ENCODE measurements at places on chromosomes 5 and 9.

DNA sequence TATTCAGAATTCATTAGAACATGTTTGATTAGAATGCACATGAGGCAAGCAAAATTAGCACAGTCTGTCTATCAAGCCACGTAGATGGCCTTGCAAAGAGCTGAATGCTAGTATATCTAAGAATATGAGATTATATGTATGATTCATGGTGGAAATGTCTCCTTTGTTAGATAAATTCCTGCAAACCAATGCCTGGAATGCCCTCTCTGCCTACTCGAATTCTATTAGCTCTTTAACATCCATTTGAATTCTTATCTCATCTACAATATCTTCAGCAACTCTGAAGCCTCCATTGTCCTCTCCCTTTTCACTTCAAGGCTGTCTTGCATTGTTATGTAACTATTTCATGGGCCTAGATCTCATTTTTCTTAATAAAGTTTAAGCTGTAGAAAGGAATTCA, 205.5 kb downstream of the TMC1 start:
- no peak for DNase-seq

DNA sequence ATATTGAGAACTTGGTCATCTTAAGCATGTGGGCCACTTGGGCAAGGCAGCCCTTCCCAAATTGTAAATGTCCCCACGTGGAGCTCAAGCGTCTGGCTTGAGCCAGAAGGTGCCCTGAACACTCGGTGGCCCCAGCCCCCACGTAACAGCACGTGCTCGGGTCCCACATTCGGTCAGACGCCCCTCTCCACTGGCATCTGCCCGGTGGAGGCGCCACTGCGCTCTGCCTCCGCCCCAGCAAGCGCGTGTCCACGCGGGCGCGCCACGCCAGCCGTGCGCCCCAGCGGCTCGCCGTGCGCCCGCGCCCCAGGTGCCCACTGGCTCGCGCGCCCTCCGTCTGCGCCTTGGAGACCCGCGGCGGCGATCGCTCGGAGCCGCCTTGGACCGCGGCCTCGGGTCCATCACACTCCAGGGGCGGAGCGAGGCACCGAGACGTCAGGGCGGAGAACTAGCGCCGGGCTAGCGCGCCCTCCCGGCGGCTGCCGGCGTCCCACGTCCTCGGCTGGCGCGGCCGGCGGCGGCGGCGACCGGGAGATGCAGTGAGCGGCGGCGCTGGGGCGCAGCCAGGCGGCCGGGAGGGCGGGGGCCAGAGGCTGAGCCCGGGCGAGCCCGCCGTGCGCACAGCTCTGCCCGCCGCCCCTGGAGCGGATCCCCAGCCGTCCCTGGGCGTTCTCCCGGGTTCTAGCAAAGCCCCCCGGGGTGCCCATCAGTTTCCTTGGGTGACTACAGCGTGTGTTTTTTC, at the start of gene PALM2AKAP2:
PALM2AKAP2 (plus strand) TSS at position 488 of the 742 bp plus-strand sequence. CDS start 291 bp downstream, outside the sequence.
- DNase-seq = no peak

- no peak for DNase-seq
Observed at GRCh38 chr5:51960617-51961121, 577.4 kb downstream of the ISL1 start.

GRCh38 chr9:114259798-114260523, 62.9 kb upstream of the ORM1 start:
- DNase-seq = no peak

DNA sequence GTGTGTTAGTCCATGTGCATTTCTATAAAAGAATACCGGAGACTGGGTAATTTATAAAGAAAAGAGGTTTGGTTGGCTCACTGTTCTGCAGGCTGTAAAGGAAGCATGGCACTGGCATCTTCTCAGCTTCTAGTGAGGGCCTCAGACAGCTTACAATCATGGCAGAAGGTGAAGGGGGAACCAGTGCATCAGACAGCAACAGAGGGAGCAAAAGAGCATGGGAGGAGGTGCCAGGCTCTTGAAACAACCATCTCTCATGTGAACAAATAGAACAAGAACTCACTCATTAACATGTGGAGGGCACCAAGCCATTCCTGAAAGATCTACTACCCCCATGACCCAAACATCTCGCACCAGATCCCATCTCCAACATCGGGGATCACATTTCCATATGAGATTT, 89.2 kb upstream of the IL33 start:
- no peak for DNase-seq

- no peak for DNase-seq
Observed at GRCh38 chr5:78243639-78244038, 50.9 kb downstream of the AP3B1 start.

DNA sequence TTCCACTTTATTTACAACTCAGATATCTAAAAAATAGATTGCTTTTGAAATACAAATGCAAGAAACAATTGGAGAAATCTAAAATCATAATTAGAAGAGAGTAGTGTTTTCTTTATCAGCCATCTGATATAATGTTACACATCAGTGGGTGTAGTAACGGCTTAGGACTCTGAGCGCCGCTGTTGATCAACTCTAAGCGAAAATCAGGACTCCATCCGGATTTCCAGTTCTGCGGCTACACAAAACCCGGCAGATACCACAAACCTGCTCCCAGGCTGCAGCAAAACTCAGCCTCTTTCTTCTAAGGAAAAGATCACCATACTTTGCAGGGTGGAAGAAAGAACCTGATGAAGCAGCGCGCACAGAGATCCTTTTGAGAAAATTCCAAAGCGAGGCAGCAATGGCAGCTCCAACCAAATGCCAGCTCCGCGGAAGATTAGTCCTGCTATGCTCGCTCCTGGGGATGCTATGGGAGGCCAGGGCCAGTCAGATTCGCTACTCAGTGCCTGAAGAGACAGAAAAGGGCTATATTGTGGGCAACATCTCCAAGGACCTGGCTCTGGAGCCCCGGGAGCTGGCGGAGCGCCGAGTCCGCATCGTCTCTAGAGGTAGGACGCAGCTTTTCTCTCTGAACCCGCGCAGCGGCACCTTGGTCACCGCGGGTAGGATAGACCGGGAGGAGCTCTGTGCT, at the start of gene PCDHGA9:
PCDHGA9 (plus strand) TSS at position 226 of the 691 bp plus-strand sequence; CDS start at position 401, 175 bp downstream.
- no peak for DNase-seq

GRCh38 chr5:158884827-158885518, 214.7 kb downstream of the EBF1 start:
- DNase-seq = no peak

GRCh38 chr5:150161242-150162141, 5.1 kb upstream of the CDX1 start:
- peak; percentile 95 for DNase-seq

DNA sequence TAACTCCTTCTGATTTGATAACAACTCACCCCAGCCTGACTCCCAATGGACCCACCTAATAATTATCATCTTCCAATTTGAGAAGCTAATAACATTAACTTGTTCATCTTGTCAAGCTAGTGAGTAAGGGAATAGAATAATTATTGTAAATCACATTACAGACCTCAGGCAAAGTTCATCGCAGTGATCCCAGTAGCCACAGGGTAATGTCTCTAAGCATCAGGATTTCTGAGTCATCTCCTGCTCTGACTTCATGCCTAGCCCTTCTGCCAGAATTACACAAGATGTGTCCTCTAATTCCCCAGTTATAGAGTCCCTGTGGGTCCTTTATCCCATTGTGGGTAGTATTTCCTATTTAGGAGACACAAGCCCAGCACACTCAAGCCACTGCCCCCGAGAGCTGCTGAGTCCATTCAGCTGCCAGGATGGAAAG, 365.7 kb downstream of the DEPDC1B start:
- DNase-seq = no peak

- no peak for DNase-seq
Observed at GRCh38 chr5:100818340-100818739, 84.7 kb downstream of the ST8SIA4 start.

GRCh38 chr9:113154471-113154870, 3.7 kb downstream of the SLC31A2 start:
- DNase-seq = no peak

DNA sequence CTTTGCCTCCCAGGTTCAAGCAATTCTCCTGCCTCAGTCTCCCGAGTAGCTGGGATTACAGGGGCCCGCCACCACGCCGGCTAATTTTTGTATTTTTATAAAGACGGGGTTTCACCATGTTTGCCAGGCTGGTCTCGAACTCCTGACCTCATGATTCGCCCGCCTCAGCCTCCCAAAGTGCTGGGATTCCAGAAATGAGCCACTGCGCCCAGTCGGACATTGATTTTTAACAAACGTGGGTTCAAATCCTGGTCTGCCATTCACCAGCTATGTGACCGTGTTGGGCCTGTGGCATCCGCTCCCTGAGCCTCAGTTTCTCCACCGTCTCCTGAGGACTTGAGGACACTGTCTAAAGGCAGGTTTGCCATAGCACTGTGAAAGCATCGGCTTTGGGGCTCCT, 41.8 kb upstream of the NEK6 start:
- DNase-seq = no peak

- no peak for DNase-seq
Observed at GRCh38 chr5:9698125-9698826, 68.1 kb upstream of the TAS2R1 start.

All from stimulated activated CD8-positive, alpha-beta memory T cell treated with anti-CD3 and anti-CD28 coated beads, Interleukin-4, amount 100 ng/mL, for 48 hours (primary cell).